ENCODE measurements at places on chromosomes 2 and 18.

- DNase-seq = no peak
Measured at GRCh38 chr2:188966079-188966571, 8.0 kb upstream of the COL3A1 start.

- no peak for DNase-seq
Measured at GRCh38 chr2:96205888-96206287, 2.7 kb downstream of the STARD7 start.

- no peak for DNase-seq
Measured at GRCh38 chr2:175432793-175433192, 251.3 kb upstream of the ATP5MC3 start.

DNA sequence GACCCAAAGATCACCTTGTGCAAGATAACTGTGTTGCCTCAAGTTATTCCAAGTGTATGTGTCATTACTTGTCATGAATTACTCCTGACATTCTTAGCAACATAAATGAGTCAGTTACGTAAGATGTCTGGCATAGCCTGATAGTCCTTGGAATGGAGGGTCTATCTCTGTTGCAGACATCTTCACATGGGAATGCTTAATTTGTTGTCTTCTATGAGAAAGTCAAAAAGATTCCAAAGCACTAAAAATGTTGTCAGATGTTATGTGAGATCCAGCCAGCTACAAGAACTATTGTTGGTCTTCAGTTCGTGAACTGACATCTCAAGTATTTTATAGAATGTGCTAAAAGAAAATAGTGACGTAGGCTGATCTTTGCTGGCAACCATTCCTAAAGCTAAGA is 178.2 kb upstream of the RASGRP3 start:
- DNase-seq = no peak

GRCh38 chr2:24021122-24021998 is 11.5 kb downstream of the MFSD2B start:
- no peak for DNase-seq

- DNase-seq = no peak
Measured at GRCh38 chr2:128486640-128487375, 168.1 kb upstream of the HS6ST1 start.

DNA sequence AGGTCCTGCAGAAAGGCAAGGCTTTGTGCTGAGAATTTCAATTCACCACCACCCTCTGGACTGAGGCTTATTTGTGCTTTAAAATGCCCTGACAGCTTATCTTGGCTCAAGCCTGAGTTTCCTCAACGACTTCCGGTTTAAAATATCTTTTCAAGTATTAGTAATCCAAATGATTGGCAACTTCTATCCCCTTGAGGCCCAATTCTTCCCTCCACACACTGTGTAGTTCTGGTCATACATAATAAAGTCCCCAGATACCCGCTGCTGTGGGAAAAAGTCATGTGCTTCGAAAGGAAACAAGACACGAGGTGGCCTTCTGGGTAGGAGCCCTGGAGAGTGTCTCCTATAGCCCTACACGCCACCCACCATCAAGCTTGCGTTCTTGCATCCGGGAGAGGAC is 393.4 kb downstream of the ALK start:
- no peak for DNase-seq

DNA sequence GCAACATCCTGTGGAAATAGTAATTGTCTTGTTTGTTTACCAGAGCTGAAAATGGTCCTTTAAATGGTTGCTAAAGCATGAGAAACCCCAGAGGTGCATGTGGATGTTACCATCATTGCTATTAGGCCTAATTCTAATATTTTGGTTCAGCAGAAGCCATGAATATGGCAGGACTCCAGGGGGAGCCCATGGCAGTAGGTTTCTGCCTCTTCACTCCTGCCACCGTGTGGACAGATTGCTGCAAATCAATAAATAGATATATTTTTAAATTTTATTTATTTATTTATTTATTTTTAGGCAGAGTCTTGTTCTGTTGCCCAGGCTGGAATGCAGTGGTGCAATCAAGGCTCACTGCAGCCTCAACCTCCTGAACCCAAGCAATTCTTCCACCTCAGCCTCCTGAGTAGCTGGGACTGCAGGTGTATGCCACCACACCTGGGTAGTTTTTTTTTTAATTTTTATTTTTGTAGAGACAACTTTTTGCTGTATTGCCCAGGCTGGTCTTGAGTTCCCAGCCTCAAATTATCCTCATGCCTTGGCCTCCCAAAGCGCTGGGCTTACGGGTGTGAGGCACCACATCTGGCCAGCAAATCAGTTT is 54.9 kb upstream of the CAPN13 start:
- DNase-seq = peak; percentile 87

All from NCI-H1694 (cell line).